RKO (cell line): ENCODE measurements at places on chromosomes 5 and 9.
A peak's percentile ranks its signal among the peaks of the same experiment; 100 is the strongest.

DNA sequence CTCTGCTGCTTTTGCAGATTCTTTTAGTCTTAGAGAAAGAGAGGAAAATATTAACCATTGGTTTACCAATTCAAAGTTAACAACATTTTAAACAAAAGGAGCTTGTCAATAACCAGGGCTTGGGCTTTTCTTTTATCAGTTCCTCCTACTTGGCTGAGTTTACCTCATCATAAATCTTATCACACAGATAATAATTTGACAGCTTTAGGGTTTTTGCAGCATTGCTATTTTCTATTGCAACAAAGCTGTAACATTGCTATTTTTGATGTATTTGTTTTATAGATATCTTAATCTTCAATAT is 9.8 kb upstream of the ABL1 start:
- no peak for DNase-seq

GRCh38 chr5:124701873-124702425 is 44.5 kb downstream of the ZNF608 start:
- no peak for DNase-seq

DNA sequence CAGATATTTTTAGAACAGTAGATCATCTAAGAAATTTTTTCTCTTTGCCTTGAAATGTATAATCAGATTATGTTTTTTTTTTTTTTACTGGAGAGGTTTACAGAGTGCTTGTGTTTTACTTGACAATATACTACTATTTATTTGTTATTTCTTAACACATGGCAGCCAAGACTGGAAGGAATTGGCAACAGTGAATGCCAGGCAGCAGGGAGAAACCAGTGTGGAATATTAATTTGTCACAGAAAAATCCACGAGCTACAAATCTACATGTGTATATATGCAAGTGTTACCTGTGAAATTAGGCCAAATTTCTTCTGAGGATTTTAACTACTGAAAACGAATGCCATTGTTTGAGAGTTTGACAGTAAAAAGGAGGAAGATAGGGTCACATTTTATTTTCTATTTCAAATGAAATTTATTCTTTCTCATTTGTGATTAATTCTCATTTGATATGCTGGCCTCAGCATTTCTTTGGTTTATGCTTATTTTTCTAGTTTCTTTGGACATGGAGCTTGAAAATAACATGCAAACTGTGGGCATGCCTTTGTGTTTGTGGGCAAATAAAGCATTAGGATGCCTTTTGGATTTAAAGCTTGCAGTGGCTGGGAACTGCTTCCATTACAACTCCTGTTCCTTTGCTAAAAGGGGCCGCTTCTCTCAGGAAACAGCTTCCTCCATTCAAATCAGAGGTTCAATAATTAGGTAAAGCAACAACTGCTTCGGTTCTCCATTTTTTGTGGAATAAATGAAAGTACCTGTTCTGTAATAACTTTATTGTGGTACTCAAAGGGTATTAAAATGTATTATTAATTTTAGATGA is 39.0 kb upstream of the ZFYVE16 start:
- DNase-seq = no peak

DNA sequence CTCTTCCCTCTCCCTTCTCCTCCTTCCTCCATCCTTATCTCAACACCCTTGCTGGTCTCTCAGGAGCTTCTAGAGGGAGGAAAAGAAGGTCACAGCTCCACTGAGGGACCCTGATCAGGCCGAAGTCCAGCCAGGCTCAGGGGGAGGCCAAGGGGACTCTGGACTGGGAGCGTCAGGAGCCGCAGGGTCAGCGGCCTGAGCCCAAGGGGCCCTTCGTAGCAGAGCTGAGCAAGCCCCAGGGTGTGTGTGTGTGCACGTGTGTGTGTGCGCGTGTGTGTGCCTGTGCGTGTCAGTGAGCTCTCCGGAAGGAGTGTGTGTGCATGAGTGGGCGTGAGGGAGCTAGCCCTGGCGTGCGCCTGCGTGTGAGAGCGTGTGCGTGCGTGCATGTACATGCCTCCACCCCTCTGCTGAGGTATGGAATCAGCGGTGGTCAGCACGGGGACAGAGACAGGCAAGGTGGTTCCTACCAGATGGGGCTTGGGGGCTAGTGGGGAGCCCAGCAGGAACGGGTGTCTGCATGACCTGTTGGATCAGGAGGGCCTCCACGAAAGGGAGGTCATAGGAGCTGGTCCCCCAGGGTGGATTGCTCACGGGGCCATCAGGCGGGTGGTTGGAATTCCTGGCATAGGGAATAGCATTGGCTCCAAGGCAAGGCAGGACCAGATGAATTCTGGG is 10.0 kb upstream of the AGPAT2 start:
- no peak for DNase-seq

DNA sequence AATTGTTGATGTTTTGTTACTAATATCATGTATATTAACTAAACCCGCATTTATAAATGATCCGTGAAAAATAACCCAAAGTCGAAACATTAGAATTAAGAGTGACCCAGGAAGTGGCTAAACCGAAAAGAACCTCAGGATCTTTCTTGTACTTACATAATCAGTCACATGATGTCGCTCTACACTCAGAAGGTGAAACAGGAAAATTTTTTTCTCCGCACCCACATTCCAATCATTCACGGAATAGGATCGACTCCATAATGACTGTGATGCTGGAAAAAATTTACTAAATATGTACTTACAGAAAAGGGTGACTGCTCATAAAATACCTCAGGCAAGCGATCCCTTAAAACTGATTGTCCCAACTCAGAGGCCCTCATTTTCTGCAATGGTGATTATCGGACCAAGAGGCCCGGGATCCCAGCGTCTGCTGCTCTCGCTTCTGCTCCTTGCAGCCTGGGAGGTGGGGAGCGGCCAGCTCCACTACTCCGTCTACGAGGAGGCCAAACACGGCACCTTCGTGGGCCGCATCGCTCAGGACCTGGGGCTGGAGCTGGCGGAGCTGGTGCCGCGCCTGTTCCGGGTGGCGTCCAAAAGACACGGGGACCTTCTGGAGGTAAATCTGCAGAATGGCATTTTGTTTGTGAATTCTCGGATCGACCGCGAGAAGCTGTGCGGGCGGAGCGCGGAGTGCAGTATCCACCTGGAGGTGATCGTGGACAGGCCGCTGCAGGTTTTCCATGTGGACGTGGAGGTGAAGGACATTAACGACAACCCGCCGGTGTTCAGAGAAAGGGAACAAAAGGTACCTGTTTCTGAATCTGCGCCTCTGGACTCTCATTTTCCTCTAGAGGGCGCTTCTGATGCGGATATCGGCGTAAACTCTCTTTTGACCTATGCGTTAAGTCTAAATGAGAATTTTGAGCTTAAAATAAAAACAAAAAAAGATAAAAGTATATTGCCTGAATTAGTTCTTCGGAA is at the start of gene PCDHA12:
TSS of gene PCDHA12 (plus strand) at position 224 of the 981 bp plus-strand sequence. CDS start at position 389, 165 bp downstream.
- no peak for DNase-seq

- peak; percentile 60 for DNase-seq
Measured at GRCh38 chr5:178461004-178461730, 129.0 kb downstream of the COL23A1 start.

DNA sequence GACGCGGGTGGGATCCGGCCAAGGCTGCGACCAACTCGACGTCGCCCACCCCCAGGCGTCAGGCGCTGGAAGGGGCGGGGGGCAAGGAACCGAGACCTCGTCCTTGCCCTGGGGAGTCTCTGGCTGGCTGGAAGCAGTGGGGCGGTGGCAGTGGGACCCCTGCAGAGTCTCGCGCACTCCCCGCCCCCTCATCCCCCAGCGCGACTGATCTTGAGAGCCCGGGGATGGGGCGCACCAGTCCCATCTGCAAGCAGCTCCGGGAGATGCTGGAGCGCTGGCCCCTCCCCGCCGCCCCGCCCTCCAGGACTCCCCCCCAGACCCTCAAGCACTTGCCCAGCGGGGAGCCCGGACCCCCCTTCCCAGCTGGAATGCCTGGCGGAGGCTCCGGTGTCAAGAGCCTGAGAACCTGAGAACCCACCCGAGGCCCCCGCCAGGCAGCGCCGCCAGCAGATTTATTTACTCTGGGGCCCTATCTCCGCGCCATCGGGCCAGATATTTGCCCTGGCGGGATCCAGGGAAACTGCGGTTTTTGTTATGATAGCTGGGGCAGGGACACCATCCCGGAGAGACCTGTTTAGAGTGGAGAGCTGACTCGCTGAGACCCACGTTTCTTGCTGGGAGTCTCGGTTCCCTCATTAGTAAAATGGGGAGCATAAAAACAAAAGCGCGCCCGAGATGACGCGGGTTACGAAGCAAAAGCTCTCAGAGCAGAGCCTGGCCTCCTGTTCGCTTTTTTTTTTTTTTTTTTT is 1.2 kb downstream of the PRRT1B start:
- DNase-seq = no peak

DNA sequence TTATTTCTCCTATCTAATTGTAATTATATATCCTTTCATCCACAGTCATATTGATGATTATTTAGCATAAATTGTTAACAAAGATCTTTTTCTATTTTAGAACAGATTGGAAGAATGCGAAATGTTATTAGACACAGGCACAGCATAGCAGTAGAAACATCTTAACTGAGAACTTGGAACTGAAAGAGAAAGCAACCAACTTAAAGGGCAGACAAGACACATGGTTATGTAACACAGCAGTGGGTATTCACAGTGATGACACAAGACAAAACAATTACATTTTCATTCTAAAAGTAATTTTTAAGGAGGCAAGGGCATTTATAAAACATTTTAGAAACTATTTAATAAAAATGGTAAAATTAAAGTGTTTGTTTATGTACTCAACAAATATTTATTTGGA is 57.7 kb upstream of the MEF2C start:
- DNase-seq = no peak

GRCh38 chr5:111075520-111075919 is 4.0 kb downstream of the TSLP start:
- DNase-seq = peak; percentile 91

DNA sequence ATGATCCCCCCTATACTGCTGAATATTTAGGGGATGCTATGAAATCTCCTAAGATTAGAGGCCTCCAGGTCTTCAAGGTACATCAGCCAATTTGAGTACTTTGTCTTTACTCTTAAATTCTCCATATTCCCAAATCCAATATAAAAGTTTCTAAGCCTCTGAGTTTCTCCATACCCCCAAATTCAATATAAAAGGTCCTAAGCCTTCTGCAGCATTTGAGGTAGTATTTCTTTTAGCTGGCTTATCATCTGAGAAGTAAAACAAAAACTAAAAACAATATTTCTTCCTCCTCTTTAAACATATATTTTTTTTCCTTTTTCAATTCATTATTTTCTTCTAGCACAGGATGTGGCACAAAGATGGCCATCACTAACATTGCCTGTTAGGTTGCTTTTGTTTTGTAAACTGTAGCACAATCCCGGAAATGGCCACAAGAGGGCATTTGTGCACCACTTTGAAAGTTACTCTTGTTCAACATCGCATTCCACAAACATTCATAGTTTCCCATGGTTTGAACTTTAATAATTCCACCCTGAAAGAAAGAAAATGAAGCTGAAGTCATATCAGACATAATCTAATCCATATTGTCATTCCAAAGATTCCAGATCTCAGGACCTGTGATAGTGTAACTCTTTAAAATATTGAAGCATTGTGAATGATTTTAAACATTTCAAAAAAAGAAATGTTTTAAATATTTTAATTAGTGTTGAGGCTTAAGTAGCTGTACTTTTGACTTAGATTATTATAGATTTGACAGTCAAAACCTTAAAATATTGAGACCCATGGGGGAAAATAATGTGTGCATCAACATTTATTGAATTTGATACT is 21.0 kb upstream of the SCGB3A2 start:
- peak; percentile 54 for DNase-seq

- no peak for DNase-seq
Measured at GRCh38 chr5:63923914-63924313, 38.3 kb downstream of the HTR1A start.

DNA sequence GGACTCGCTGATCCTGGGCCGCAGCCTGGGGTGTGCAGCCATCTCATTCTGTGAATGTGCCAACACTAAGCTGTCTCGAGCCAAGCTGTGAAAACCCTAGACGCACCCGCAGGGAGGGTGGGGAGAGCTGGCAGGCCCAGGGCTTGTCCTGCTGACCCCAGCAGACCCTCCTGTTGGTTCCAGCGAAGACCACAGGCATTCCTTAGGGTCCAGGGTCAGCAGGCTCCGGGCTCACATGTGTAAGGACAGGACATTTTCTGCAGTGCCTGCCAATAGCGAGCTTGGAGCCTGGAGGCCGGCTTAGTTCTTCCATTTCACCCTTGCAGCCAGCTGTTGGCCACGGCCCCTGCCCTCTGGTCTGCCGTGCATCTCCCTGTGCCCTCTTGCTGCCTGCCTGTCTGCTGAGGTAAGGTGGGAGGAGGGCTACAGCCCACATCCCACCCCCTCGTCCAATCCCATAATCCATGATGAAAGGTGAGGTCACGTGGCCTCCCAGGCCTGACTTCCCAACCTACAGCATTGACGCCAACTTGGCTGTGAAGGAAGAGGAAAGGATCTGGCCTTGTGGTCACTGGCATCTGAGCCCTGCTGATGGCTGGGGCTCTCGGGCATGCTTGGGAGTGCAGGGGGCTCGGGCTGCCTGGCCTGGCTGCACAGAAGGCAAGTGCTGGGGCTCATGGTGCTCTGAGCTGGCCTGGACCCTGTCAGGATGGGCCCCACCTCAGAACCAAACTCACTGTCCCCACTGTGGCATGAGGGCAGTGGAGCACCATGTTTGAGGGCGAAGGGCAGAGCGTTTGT is 19.9 kb downstream of the PTGES2 start:
- no peak for DNase-seq

- DNase-seq = no peak
Measured at GRCh38 chr9:126125177-126125576, 201.5 kb upstream of the MVB12B start.

GRCh38 chr5:144015961-144016360 is 154.5 kb downstream of the YIPF5 start:
- DNase-seq = no peak

DNA sequence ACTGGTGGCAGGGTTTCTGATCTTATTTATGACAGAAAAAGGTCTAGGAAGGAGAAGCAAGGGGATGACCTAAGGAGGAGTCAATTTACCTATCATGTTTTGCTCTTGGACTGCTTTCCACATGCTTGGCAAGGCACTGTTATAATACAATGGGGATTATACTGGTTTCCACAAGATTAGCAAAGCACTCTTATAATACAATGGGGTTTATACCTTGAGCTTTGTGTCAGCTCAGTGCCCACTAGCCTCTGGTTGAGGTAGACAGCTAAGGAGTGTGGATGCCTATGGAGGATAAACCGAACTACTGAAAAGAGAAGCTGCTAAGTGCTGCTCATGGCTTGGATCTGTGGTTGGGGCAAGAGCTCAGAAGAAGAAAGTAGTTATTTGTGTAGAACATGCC is 68.7 kb downstream of the MRPS27 start:
- no peak for DNase-seq

- no peak for DNase-seq
Measured at GRCh38 chr9:73866451-73866850, 630.7 kb upstream of the RORB start.

- peak; percentile 93 for DNase-seq
Measured at GRCh38 chr9:107750741-107751566, 261.4 kb upstream of the KLF4 start.
